ENCODE measurements at places on chromosomes 6 and 20.
A peak's percentile ranks its signal among the peaks of the same experiment; 100 is the strongest.

DNA sequence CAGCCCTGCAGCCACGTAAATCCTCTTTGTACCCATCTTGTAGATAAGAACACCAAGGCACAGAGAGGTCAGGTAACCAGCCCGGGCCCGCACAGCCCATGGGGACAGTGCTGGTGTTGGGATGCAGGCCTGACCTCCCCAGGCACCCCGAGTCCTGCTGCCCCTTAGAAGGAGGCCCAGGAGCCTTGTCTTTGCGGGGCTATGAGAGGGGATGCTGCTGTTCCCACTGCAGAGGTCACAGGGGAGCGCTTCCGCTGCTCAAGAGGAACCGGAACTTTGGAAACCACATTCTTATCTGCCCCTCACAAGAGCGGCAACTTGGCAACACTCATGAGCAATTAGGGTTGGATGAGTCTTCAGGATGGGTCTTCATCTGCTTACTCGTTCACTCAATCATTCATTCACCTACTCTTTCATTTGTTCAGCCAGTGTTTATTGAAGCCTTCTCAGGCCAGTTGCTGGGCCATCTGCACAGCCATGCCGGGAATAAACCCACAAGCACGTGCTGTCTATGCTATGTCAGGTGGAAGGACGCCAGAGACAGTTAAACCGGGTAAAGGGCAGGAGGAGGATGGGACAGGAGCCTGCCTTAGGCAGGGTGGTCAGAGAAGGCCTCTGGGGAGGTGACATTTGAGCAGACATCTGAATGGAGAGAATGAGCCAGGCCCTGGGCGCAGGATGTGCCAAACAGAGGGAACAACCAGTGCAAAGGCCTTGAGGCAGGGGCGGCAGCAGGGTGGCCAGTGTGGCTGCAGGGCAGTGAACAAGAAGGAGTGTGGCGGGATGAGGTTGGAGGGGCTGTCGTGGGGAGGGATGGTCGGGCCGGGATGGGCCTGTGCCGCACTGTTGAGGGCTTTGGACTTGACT is 60.8 kb downstream of the RBM38 start:
- DNase-seq = no peak

DNA sequence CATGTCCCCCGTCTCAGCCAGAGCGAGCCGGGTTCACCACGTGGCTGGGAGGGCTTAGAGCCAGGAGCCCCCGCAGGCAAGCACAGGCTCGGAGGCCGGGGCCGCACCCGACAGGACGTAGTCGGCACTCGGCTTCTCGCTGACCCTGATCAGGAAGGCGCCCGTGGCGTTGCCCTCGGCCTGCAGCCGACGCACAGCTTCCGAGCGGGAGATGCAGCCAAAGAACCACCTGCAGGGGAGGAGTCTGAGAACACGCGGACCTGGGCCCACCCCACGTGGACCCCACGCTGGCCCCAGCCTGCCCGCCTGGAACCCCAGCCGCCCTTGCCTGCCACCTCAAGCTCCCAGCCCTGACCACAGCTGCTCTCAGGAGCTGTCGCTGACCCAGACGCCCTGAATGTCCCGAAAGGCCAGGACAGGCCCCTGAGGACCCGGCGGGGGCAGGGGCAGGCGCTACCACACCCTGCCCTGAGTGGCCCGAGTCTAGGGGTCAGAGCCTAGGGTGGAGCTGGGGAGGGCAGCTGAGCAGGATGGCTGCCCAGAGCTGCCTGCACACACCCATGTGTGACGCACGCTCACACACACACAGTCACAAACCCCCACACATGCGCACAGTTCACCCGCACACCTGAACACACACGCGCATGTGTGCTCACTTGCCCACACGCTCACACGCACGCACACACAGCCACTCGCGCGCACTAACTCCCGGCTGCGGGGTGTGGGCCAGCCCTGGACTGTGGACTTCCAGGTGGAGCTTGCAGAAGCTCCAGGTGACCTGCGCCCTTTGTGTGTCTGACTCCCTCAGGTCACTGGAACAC is 2.1 kb downstream of the PTK6 start:
- peak; percentile 89 for DNase-seq

DNA sequence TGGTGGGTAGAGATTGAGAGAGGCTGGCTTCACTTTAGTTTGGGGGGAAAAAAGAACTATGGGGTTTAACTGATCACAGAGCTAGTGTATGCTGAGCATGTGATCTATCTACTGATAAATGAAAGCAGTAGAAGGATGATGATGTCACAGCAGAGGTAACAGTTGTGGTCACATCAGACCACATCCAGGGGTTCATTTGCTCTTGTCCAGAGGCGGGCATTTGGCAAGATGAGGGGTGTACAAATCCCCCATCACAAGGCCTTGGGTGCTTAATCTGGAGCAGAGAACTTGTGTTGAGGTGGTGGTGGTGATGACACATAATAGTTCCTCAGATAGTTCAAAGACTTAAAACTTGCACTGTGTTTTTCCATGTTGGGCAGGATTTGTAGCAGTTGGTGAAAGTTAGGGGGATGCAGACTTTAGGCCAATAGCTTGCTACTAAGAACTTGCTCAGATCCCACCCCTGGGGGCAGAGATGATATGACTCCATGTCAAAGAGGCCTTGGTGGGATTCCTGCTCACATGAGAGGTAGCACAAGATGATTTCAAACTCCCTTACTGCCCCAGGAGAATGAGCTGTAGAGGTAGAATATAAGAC is 63.4 kb downstream of the PRDM1 start:
- DNase-seq = no peak

DNA sequence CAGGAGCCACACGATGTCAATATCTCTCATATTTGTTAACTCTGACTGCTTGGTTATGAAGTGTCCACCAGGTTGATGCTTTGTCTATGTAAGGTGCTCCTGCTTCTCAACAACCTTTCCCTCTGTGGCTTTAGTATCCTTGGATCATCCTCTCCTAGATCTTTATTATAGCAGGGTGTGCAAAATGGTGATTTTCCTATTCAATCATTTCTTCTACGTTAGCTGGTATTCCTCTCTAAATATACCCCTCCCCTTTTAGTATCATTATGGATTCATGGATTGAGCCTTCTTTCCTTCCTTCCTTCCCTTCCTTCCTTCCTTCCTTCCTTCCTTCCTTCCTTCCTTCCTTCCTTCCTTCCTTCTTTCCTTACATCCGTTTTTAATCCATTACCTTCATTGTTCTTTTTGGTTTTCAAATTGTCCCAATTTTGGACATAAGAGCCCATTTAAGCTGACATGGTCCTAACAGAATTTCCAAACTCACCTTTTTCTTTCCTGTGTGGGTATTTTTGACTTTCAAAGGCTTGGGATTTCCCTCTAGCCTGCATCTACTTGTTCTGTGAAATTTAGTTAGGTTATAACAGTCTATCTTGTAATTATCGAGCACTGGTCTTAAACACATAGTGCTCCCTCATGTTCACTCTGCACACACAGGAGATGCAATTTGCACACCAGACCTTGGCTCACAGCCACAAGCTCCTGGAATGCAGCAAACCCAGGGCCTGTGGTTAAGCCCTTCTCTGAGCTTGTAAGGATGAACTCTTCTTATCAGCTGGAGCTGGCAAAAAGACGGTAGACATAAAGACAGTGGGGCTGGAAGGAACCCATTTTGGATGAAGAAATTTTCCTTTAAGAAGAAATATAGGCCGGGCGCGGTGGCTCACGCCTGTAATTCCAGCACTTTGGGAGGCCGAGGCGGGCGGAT is 109.9 kb downstream of the SLC24A3 start:
- DNase-seq = no peak

DNA sequence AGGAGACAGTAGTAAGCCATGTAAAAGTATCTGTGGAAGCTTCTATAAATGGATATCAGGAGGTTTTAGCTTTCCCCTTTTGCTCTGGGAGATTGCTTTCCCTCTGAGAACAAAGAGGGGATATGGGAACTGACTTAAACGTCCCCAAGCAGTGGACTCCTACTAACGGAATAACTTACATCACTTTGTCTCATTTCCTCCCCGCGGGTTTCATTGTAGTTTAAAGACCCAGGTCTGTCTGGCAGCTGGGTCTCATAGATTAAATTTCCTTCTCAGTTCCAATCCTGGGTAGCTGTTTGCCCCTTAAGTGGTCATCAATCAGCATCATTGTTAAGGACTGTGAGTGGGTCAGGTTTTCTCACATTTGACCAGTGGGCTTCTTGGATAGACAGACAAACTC is 68.7 kb downstream of the PLAGL1 start:
- no peak for DNase-seq

GRCh38 chr20:37839955-37840354 is 63.0 kb upstream of the VSTM2L start:
- no peak for DNase-seq

- no peak for DNase-seq
Measured at GRCh38 chr20:51517839-51518238, 24.7 kb downstream of the NFATC2 start.

GRCh38 chr6:32936239-32937152 is 4.3 kb downstream of the HLA-DMB start:
- DNase-seq = no peak

DNA sequence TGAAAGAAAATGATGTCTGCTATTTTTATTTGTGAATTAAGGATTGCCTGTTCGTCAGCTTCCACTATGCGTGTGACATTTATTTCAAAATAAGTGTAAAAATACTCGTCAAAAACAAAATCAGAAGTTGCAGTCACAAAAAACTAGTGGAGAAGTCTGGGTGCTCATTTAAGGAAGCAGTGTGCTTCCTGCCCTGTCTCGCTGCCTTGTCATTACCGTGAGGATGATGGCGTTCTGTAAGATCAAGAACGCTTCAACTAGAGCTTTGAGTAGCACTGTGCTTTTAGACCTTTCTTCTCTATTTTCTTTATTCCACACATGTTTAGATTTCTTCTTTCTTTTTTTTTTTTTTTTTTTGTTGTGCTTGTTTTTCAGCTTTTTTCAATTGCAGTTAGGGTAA is 186.9 kb downstream of the TBC1D7 start:
- no peak for DNase-seq

GRCh38 chr6:84777888-84778287 is 13.5 kb upstream of the TBX18 start:
- no peak for DNase-seq

- DNase-seq = no peak
Measured at GRCh38 chr20:39960522-39961428, 728.3 kb downstream of the MAFB start.

DNA sequence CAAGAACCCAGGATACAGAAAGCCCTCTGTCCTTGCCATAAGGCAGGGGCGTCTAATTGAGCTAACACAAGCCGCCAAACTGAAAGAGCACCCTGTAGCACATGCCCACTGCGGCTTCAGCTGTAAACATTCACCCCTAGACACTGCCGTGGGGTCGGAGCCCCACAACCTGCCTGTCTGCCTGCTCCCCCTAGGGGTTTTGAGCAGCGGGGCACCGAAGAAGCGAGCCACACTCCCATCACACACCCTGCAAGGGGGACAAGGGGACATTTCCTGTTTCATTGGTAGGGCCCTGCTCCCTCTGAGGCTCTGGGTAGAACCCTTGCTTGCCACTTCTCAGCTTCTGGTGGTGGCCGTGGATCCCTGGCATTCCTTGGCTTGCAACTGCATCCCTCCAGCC is 45.2 kb upstream of the BCLAF1 start:
- no peak for DNase-seq

DNA sequence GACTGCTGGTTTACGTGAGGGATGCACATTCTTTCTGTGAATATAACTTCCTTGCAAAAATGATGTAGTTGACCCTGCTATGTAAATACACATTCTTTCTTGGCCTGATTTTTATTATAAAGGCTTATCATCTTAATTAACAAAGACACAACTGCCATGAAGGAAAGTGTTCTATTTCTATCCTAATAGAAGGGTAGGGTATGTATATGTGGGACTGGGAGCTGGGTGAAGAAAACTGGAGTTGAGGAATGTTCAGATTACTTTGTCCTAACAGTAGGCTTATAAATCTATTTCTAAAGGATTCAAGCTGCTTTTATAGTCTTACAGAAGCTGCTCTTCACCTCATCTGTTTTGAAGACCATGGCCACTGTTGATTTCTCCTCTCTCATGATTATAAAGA is 76.5 kb upstream of the RGS17 start:
- DNase-seq = no peak

DNA sequence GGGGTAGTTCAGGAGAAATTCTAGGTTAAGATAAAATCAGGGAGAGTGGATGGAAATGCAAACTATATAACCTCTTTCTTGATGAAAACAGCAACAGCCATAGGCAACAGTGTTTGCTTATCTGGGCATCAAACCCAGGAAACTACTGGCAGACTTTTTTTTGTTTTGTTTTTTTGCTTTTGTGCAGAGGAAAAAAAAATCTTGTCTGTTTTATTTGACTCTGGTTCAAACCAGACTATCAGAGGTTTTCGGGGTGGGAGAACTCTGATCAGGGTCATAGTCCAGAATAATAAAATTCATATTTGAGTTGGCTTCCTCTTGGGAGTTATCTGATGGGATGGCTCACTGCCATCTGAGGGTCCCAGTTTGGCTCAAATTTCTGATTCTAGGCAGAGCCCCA is 88.8 kb upstream of the ZNFX1 start:
- no peak for DNase-seq
